NK-92 treated with Interleukin-12 subunit alpha and Interleukin-12 subunit beta, amount 100 ng/mL, for 24 hours (cell line): ENCODE measurements at places on chromosomes 5 and 9.

DNA sequence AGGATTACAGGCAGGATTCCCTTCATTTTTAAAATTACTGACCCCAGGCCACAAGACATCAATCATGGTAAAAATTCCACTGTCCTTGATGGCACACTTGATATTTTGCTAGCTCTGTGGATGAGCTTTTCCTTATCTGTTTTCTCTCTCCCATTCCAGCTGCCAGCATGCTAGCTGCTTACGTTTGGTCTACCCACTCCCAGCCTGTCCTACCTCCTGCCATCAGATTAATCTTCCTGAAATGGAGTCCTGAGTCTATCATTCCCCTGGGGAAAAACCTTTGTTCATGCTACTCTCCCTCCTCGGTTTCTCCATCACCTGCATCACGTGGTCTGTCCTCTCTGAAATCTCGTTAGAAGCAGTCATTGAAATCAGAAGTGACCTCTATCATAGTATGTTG lies 108.9 kb downstream of the F2RL2 start:
- DNase-seq = no peak

DNA sequence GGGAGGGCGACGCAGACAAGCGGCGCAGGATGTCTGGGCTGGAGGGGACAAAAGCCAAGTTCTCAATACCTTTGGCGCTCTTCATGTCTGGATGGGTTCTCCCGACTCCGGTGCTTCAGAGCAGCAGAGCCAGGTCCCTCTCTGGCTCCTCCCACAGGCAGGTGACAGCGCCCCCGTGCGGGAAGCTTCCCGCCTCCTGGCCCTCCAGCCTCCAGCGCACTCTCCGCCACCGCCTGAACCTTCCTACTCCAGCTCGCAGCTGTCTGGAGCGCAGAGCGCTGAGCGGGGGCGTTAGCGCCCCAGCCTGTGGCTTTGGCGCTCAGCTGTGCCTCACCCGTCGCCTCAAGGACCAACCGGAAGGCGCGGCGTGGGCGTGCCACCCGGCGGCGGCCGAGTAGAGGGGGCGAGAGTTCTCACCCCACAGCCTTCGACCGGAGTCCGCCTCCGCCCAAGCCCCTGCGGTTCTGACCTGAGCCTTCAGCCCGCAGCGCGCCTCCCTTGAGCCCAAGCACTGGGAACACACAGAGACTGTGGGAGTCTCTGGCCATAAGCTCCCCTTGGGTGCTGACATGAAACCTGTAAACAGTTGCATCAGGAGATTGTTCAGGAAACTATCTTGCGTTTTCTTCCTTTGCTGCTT lies at the start of gene SLCO4C1:
SLCO4C1 (minus strand) TSS at position 107 of the 640 bp plus-strand sequence; CDS start at position 85, 22 bp downstream.
- peak; percentile 72 for DNase-seq

DNA sequence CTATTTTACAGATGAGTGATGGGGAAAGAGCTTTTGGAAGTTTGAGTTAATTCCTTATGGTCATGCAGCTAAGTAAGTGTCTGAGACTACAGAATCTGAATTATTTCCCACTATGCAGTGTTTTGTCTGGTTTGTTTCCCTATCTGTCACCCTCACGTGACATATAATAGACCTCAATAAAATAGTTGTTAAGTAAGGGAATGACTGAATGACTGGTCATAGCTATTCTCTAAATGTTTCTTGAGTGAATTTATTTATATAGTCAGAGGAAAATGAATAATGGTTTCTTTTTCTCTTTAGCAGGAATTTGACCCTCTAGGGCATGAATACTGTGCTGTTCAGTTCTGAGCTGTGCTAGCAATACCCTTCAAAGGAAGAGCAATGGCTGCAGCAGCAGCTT lies 10.3 kb downstream of the TRIM32 start:
- no peak for DNase-seq

DNA sequence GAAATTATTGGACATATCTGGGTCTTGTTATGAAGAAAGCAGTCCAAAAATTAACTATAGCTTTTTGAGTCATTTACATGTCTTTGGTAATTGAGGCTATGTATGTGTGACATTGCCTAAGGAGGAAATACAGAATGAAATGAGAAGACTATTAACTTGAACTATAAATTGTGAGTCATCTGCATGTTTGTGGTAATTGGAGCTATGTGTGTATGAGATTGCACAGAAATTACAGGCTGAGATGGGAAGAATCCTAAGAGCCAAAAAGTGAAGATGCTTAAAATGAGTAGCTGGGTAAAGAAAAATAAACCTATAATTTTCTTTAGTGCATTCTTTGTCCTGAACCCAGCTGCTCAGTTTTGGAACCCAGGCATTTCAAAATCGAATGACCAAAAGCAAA lies 747.6 kb upstream of the EDIL3 start:
- no peak for DNase-seq

- no peak for DNase-seq
Measured at GRCh38 chr5:32581010-32581785, 4.2 kb upstream of the SUB1 start.

DNA sequence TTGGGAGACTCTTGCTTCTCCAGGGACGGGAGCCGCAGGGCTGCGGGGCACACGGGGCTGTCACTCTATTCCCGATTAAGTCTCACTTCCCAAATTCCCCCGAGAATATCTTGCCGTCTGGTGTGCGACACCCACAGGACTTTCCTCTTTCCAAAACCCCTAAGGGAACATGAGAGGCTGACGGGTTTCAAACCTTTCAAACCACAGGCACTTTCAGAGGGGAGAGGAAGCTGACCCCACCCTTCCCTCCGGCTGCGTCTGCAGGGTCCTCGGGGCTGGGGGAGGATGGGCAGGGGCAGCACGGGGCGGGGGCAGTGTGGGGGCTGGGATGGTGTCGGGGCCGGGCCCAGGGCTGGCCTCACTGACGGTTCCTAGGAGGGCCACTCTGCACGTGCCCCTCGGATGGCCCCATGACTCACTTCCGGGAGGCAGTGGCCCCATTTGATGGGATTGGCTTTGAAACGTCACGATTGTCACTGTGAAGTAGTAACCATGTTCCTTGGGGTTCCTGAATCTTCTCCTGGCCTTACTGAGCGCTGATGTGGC lies 38.2 kb downstream of the SLC9A3 start:
- DNase-seq = no peak

DNA sequence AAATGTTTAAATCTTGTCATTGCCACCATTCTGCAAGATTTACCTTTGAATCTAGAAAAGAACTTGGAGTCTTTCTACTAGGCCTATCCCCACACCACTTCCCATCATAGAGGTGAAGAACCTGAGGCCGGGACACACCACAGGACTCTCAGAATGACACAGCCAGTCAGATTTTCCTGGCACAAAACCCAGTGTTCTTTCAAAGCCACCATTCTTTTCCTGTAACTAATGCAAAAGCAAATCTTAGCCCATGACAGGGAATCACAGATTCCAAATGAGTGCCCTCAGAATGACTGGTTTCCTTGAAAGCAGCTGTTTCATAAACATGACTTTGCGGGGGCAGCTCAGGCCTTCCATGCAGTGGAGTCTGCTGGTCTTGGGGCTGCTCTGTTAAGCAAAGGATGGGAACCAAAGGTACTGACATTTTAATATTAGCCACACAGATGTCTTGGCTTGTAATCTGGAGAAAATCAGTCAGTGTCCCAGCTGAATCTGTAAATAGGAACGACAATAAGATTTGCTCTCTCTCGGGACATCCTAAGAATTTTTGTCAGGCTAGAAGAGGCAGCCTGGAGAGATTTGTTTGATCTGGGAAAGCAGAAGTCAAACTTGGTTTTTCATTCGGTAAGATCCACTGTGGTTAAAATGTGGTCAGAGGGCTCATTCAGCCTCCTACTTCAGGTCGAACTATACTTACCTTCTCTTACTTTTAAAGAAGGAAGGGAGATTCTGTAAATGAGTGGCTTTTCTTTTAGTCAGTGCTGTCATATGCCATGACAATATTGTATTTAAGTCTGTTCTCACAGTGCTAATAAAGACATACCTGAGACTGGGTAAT lies 115.1 kb downstream of the PALM2AKAP2 start:
- DNase-seq = no peak

- DNase-seq = no peak
Measured at GRCh38 chr5:16853518-16853917, 82.6 kb downstream of the MYO10 start.

GRCh38 chr5:154970759-154971158 lies 29.9 kb downstream of the MRPL22 start:
- DNase-seq = no peak

DNA sequence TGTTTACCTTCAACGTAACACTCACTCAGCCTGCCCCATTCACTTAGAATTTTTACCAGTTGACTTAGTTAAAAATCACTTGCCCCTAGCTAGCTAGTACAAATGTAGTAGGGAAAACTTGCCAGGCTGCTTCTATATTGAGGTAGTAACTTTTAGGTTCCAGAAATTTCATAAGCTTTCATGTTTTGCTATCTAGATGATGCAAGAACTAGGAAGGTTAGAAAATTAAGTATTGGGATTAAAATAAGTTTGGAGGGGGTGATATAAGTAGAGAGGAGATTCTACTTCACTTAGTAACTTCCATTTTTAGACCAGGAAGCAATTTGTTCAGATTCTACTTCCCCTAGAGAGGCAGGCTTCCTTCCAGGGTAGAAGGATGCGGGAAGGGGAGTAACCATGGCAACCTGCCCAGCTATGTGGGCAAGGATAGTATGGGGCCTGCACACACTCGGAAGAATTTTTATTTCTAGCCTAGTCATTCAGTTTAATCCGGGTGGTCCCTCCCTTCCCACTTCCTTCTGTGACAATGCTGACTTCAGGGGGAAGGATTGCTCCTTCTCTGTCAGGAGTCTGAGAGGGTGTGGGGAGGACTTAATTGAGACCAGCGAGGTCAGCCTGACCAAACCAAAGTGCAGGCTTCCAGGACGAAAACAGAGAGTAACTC lies 4.2 kb downstream of the DAB2 start:
- DNase-seq = no peak

DNA sequence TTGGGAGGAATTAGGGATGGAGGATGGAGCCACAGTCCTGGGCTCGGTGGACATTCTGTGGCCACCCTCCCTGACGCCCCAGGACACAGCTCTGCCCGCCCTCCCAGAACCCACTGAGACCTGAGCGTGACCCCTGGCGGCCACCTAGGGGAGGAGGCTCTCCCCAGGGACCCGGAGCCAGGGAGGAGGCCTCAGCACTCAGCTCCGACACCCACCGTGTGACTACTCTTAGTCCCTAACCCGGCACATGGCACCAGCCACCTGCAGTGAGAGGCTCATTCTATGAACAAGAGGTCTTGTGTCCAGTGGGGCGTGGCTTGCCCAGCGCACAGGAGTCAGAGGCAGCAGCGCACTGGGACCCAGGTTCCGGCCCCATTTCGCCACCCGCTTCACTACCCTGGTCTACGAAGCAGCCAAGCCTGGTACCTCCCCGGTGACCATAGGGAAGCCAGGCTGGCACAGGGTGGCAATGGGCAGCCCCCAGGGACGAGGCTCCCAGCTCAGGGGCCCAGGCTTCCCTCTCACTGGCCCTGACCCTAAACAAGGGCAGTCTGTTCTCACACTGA lies 10.2 kb downstream of the SARDH start:
- DNase-seq = no peak
